NCI-H748 treated with DMSO at 0.1 percent for 48 hours (cell line): ENCODE measurements at places on chromosomes 7 and 10.

- no peak for DNase-seq
These were observed 181.7 kb downstream of the TCF7L2 start for GRCh38 chr10:113131613-113132261.

DNA sequence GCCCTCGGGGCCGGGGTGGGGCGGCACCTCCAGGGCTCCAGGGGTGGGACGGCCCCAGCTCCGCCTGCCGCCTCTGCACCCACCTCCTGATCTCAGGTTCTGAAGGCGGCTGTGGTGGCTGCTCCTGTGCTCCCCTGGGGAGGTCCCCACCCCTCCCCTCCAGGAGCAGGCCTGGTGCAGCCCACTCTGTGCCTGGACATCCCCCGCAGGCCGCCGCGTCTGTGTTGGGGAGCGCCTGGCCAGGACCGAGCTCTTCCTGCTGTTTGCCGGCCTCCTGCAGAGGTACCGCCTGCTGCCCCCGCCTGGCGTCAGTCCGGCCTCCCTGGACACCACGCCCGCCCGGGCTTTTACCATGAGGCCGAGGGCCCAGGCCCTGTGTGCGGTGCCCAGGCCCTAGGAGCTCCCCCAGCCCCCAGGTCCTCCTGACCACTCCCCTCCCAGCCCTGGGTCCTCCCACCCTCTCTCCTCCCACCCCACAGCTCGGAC is 5.5 kb downstream of the CYP2W1 start:
- no peak for DNase-seq

DNA sequence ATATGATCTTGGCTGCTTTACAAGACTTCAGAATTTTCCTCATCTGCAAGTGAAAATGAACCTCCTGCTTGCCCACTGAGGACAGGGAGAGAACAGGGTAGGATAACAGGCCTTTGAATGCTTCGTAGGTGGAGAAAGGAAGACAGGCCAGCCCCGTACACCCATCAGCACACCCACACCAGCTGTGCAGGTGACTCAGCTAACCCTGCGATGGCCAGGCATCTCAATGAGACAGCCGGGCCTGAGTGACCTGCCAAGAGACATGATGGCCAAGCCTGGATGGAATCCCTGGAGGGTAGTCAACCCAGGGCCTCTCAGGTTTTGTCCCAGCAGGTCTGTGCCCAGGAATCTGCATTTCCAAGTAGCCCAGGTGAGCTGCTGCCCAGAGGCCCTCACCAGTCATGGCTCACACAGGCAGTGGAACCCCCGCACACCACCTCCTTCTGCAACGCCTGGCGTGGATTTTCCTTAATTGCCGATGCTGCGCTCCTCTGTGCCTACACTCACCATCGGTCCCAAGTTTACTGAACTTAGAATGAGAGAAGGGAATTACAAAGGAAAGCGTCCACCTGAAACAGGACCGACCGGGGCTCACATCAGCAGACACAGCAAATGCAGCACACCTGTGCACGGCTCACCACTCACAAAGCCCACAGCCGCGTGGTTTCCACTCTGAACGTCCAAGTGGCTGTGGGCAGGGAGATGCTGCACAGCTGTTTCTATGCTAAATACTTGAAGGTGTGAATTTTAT is 163.7 kb downstream of the DIP2C start:
- no peak for DNase-seq

DNA sequence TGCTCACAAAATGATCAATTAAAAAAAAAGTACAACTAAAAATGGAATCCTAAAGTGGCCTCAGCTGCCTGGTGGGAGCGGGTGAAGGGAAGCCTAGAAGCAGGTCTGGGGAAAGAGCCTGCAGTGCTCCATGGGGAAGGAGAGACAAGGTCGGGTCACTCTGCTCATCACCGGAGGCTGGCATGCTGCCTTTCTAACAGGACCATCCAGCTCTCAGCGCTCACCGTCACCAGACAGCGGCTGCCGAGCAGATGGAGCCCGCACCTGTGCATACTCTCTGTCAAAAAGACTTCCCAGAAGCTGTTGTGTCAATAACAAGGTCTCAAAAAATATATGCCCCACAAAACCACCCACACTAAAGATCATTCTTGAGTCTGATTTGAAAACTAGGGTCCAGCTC is 112.8 kb downstream of the BAMBI start:
- DNase-seq: no peak
